ENCODE measurements at places on chromosomes 4 and X.

- no peak for DNase-seq
Measured at GRCh38 chr4:176653401-176654220, 139.1 kb downstream of the VEGFC start.

GRCh38 chr4:107129076-107129475 lies 93.0 kb upstream of the DKK2 start:
- DNase-seq: no peak

DNA sequence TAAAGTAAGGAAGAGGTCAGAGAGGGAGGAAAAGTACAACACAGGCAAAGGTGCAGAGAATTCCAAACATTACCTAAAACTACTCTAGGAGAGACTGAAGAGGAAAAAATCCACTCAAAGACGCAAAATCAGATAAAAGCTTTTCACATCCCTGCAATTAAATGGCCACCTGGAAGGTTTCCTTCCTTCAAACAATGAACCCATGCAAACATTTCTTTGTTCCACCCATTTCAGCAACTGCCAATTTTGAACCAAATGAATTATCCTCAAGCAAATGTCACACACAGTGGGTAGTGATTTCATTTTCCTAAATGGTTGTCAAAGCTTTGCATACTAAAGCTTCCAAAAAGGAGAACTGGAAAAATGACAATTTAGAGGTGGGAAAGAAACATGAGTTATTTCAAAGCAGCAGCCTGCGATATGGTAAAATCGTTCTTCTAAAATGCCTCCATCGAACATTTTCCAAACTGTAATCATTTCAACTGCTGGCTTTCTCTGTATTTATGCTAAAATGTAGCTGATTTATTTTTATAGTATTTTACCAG lies 45.0 kb downstream of the APBB2 start:
- DNase-seq: no peak

DNA sequence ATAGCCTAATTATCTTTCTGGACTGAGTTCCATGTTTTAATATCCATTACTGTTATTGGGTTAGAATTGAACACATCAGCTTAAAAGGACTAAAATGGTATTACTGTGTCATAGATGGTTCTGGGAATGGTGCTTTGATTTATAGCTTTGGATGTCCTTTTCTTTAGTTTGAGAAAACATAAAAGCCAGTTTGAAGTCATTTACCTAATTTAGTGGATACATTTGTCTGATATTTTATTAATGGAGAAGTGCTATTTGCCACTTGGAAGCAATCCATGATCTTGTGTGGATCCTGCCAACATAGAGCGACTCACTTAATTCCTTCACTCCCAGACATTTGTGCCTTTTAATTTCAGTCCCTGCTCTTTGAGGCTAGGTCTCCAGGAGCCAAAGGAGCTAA lies 212.4 kb upstream of the PACRGL start:
- no peak for DNase-seq

DNA sequence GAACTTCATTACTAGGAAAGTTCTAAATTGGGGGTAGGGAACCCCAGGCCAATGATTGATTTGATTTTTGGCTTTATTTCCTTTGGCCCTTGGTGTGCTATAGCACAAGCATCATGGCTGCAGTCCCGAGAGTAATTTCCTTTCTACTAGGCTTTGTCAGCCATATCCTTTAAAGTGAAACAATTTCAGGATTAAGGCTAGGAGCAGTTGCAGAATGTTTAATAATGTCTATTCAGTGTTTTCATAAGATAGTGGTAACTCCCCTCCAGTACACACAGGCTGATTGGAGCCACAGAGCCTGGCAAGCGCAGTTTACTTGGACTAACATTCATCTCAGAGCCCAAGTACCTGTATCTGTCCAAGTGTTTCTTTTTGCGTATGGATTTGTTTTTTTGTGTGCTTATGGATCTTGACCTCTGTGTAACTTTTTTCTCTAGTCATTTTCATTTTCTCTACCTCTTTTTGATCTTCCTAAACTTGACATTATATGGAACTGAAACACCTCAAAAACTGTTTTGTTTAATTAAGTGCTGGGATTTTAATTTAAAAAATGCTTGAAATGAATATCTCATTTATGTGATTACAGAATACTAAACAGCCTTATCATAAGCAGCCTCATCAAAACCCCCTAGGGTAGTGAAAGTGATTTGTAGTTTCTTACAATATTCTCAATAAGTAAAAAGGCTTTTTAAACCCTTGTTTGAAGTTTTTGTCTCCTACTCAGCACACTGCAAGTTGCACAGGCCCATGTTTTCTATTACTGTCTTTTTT lies 7.5 kb downstream of the STIM2 start:
- no peak for DNase-seq

DNA sequence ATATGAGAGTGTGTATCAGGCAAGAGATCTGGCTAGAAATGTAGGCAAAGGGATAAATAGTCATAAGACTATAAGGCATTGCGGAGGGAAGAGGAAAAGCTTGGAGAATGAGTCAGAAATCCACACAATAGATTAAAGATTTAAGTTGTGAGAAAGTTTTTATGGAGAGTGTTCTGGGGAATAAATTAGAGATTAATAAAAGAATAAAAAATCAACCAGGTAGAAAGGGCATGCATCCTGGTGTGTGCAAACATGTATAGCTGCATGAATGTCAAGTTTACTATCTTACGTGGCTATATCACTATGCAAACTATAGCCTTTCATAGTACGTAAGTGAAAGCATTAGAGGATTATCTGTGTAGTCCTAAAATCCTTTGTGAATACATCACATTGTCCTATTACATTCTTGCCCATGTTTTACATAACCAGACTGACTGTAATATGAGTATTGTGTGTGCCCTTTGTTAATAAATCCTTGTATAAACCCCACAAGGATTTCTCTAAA lies 36.9 kb downstream of the SNCA start:
- DNase-seq: no peak

DNA sequence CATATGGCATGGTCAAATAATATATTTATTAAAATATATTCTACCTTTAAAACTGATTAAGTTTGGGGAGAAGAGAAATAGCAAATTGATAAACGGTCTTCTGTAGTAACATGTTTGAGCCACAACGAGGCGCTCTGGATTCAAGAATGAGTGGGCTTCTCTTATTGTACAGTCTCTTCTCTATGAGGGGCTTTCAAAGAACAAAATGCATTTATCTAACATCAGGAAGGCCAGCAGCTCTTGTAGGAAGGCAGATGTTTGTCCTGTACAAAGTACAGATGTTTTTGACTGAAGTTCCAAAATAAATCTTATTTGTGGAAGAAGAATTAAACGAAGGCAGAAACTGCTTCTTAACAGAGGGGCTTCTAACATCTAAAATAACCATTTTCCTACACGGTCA lies 153.6 kb downstream of the RASL11B start:
- DNase-seq: no peak

DNA sequence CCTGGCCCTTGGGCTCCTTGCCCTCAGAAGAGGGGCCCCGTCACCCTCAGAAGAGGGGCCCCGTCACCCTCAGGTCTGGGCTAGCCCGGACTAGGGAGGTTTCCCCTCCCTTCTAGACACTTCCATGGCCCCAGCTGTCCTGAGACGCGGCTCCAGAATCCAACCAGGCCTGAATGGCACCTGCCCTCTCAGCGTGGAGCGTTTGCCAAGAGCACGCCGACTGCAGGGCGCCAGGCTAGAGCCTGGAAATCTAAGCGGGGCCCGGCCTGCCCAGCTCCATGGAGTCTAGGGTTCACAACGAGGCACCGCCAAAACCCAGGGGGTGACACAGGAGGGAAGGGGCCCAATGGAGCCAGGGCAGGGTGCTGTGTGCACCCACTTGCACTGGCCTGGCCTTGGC lies 7.8 kb upstream of the ATP2B3 start:
- no peak for DNase-seq

DNA sequence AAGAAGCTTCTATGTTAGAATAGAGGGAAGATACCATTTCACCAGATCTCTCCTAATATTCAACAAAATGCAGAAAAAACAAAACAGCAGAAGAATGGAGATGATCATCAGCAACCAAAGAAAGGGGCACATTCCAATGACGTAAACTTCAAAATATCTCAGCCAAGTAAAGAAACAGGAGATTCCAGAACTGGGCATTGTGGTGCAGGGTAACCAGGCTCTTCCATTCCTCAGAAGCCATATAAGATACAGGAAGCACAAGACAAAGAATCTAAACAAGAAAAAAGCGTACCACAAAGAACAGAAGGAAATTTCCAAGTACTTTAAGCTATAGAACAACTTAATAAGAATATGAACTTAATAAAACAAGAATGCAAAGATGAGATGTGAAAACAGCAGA lies 6.9 kb upstream of the ARMCX4 start:
- DNase-seq: no peak

- no peak for DNase-seq
Measured at GRCh38 chr4:11328401-11328800, 100.3 kb downstream of the HS3ST1 start.

- no peak for DNase-seq
Measured at GRCh38 chrX:72100051-72100755, 31.5 kb downstream of the RTL5 start.

DNA sequence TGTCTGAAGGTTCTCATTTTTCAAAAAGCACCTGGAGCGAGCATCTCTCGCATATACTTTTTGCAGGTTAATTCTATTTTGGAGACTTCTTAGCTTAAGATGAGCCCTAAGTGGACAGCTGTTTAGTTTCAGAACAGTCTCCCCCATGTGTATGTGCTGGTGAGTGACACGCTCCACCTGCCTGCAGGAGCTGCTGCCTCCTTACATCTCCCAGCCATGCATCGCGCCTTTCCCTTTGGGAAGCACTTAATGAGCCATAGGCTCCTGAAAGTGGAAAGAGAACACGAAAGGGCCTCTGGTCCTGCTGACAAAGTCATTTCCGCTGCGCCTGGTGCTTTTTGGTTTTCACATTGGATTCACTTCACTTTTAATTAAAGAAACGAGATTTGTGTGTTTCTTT lies 56.1 kb downstream of the TRIML2 start:
- DNase-seq: no peak

DNA sequence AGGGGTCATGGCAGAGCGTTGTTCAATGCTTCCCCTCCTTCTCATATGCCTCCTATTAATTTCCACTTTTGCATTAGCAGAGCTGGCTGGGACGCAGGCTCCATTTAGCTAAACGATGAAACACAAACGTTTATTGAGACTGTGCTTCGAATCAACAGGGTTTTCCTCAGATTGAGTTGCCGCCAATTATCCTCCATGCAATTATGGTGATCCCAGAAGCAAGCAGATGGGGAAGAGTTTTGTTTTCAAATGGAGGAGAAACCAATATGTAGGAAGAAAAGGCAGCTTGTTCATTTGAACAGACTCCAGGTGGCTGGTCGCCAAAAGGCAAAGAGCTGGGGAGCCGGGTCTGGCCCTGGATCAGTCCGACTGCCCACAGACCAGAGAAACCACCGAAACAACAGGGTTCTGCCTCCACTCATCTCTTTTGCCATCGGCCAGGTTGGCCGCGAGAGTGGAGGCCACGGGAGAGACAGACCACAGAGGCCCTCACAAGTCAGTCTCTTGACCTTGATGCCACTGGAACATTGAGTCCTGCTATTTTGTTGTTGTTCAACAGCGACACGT lies 184.8 kb downstream of the GBA3 start:
- DNase-seq: no peak

- DNase-seq: no peak
Measured at GRCh38 chr4:188414441-188414840, 275.2 kb downstream of the TRIML1 start.

- no peak for DNase-seq
Measured at GRCh38 chr4:42655921-42656678, 805 bp downstream of the ATP8A1 start.

- no peak for DNase-seq
Measured at GRCh38 chr4:48556268-48556667, 66.2 kb downstream of the ZAR1 start.

DNA sequence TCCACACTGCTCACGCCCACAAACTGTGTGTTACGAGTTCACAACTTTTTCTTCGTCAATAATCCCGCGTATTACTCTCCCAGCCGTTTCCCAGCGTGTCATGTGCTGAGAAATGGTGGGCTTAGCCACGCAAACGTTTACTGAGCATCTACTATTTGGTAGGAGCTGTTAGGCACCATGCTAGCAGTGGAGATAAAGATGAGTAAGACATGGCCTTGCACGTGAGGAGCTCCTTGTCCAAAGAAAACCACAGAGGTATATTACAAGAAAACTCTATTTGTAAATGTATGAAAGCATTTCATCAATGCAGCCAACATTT lies 821 bp upstream of the TMEM128 start:
- DNase-seq: no peak

Measured in AG04450 (cell line).